ENCODE measurements at places on chromosomes 5 and 9.

GRCh38 chr5:145283141-145283810 is 551.9 kb downstream of the PRELID2 start:
- no peak for DNase-seq

DNA sequence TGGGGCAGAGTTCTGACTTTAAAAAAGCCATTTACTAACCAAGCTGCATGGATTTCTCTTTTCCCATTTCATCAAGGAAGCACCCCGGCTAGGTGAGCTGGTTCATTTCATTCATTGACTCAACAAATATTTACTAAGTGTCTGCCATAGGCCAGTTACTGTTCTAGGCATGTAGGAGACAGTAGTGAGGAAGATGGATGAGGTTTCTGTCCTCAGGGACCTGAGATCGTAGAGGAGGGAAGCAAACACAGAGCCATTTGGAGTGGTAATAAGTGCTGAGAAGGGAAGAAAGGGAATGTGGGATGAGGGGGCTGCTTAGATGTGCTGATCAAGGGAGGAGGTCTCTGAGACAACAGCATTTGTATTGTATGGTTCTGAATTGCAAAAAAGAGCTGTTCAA is 120.4 kb downstream of the C9orf152 start:
- no peak for DNase-seq

- no peak for DNase-seq
These were observed 24.9 kb downstream of the FRMPD1 start for GRCh38 chr9:37675661-37676060.

DNA sequence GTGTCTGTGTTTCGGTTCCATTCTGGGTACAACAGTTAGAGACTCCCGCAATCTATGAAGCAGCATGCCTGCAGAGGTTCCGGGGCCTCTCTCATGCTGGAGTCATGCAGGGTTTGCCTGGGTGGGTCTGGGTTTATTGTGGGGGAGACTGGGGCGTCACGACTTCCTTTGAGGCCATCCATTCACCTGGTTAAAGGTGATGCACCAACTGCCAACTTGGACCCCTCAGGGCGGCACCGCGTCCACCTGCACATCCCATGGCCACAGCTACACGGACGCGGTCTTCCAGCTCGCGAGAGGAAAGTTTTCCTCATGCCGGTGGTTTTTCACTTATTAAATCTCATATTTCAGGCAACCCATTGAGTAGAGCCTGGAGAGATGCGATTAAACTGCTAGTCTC is 30.9 kb upstream of the IRX4 start:
- no peak for DNase-seq

GRCh38 chr9:16417161-16417560 is 453.3 kb downstream of the BNC2 start:
- DNase-seq, result no peak

DNA sequence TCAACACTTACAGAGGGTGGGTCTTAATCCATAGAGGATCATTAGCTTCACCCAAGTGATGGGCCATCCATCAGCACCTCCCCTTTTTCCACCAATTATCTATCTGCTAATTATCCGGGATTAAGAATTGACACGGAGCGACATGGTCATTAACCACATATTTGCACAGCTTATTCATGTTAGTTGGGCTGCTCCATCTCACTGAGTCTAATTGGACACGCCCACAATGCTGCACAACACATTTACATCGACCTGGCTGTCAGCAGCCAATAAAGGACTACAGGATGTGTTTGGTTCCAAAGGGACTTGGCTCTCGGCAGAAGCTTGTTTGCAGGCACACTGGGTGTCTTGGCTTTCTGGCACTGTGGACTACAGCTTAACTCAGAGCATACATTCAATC is 21.6 kb downstream of the FOXE1 start:
- no peak for DNase-seq

DNA sequence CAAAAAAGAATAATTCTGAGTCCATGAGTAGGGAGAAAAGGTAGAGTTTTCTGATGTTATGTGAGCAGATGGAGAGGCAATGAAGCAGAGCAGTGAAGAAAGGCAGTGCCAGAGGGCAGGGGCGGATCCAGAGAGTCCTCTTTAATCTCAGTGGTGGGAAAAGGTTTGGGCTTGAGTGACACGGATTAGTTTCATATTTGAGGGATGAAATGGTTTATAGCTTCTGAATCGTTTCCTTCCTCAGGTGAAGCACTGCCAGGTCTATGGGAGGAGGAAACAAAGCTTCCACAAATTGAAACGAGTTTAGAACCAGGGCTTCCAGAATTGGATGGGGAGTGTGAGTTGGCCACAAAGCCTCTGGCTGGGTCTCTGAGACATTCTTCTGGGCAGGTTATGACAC is 517.0 kb upstream of the PAPPA start:
- no peak for DNase-seq

DNA sequence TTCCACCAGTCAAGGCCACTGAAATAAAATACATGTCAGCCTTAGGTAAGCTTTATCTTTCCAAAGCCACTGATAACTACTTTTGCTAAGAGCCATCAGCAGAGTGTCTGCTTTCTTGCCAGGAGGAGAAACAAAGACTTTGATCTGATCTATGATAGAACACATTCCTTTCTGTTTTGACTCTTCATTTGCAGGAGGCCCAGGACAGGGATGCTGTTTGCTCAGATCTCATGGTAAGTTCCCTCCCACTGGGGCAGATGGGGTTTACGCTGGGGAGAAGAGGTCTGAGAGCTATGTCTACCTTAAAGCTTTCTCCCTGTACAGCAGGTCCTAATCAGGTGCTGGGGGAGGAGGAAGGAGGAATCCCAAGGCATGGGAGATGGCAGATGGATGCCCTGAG is 497.6 kb downstream of the NTRK2 start:
- DNase-seq, result no peak

DNA sequence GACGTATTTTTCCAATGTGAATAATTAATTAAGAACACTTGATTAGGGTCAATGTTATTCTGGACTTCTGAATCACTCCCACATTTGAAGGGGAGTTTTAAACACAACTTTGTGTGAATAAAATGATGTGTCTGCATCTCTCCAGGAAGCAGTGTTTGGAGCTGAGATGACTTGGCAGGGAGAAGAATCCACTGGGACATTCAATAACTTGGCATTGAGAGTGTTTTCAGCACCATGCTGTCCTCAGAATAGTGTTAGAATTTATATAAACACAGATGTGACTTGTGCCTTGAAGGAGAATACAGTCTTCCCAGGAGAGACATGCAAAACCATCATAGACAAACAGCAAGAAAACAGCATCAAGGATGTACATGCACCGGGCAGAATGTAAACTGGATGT is 32.7 kb upstream of the KCNMB1 start:
- no peak for DNase-seq

GRCh38 chr5:98637557-98637956 is 135.9 kb upstream of the RGMB start:
- DNase-seq, result no peak

DNA sequence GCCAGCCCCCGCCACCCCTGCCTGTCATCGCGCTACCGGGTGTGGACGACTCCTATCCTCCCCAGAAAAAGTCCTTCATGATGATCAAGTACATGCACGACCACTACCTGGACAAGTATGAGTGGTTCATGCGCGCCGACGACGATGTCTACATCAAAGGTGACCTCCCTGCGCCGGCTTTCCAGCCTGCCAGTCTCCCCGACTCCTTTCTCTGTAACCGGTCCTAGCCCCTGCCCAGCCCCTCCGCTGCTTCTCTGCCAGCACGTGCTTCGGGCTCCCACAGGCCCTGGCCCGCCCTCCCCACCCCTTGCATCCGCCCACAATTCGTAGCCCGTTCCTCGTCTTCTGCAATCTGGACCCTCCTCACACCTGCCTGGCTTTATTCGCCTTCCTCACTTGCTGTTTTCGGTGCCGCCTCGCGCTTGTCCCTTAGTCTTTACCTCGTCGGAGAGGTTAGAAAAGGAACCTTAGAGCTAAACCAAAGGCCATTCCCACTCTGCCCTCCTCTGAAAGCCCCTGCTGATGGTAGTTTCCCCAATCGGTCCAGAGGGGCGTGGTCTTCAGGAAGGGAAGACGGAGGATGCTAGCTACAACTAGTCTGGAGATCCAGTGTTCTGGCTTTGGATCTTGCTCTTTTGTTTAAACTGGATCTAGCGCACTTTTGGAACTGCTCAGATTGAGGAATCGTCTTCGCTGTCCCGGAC is 1.4 kb downstream of the CHSY3 start:
- peak; percentile 34 for DNase-seq

- DNase-seq, result no peak
These were observed 99.2 kb downstream of the LPAR1 start for GRCh38 chr9:110939047-110939446.

GRCh38 chr9:130185017-130185416 is 12.8 kb downstream of the NCS1 start:
- no peak for DNase-seq

- DNase-seq, result no peak
These were observed 379.6 kb upstream of the PRR16 start for GRCh38 chr5:120084543-120084870.

GRCh38 chr9:130845901-130846481 is 10.9 kb downstream of the ABL1 start:
- no peak for DNase-seq

- DNase-seq, result no peak
These were observed 10.7 kb upstream of the PALM2AKAP2 start for GRCh38 chr9:109769250-109769649.

- DNase-seq, result no peak
These were observed 280.8 kb upstream of the RASA1 start for GRCh38 chr5:86986837-86987236.

DNA sequence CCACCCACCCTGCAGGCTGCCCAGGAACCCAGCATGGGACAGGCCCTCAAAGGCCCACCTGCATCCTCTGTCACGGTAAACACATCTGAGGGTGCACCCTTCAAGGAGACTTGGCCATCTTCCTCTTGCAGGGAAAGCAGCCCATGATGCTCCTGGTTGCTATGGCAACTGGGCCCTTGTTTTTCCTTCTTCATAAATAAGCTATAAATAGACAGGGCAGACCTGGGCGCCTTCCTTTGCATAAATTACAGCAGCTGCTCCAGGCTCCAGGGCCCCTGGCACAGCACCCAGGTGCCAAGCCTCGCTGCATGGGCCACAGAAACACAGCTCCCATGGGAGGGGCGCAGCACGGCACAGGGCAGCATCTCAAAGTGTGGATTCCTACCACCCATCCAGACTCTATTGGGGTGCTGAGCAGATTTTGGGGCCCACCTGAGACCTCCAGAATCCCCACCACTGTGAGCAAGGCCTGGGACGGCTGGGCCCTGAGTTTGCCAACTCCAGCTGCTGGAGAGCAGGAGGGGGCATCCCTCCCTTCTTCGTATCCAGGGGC is 5.8 kb upstream of the PSMB7 start:
- DNase-seq, result no peak

DNA sequence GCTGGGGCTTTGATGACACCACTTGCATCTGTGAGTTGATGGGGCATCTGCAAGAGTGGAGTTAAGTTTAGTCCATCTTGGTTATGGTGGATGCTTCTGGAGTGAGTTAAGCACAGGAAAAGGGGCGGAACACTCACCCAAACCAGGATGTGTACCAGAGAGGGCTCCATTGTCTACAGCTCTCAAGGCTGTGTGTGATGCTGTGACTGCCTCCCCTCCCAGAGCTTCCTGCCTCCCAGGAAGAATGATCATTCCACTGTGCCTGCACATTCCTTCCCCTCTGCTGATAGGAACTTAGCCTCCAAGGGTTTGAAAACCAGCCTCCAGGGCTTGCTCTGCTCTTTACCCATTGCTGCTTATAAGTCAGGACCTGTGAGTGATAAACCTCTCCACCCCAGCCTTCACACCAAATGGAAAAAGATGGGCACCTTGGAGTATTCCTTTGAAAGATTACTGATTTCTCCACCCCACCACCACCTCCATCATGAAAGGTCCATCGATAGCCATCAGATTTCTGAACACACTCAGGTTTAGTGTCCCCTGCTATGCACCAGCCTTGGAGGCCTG is 160.1 kb upstream of the SPRY4 start:
- DNase-seq, result no peak

DNA sequence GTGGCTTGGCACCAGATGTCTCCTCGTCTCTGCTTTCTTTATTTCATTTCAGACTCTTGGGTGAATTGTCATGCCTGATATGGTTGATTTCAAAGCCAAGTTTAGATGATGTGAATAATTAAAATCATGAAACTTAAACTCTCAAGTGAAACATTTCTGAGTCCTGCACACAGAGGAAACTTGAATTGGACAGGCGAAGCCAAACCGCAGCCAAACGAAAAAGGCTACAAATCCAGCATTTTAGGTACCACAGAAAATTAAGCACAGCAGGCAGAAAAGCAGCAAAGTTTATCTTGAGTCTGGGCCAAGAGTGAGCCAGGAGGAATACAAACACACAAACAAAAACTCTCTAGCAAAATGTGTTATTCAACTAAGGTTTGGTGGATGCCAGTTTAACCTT is 659.8 kb upstream of the KLF4 start:
- no peak for DNase-seq

DNA sequence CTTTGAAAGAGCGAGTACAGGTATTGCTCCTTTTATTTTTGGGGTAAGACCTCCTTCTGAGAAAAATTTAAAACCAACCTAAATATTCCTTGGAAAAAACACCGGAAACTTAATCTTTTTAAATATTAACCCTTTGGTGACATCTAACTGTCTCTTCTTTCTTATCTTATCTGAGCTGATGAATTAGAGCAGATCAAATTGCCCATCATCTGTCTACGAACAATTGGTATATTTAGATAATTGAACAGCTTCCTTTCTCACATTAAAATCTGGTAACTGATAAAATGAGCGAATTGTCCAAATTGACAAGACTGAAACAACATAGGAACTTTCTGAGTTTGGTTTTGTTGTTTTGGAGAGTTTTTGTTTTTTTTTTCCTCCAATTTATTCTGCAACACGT is 2.0 kb downstream of the ISL1 start:
- no peak for DNase-seq

GRCh38 chr5:124134941-124135340 is 611.5 kb downstream of the ZNF608 start:
- DNase-seq, result no peak

GRCh38 chr9:91197232-91198181 is 164.2 kb downstream of the AUH start:
- DNase-seq, result no peak

- DNase-seq, result no peak
These were observed 55.1 kb upstream of the SLC1A1 start for GRCh38 chr9:4435197-4435596.

DNA sequence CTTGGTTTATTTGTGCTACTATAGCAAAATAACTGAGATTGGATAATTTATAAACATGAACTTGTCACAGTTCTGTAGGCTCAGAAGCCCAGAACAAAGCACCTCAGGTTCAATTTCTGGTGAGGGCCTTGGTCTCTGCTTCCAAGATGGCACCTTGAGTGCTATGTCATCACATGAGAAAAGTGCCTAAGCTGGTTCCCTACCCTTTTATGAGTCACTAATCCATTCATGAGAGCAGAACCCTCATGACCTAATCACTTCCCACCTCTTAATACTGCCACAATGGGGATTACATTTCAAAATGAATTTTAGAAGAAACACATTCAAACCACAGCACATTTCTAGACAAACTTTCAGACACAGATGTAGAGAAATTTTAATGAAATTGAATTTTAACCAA is 98.2 kb upstream of the PRSS3 start:
- DNase-seq, result no peak

Data from activated T-cell treated with anti-CD3 and anti-CD28 coated beads, Interleukin-2, amount 50 U/mL, for 24 hours (primary cell).